ENCODE measurements at places on chromosomes 13 and 19.
A peak's percentile ranks its signal among the peaks of the same experiment; 100 is the strongest.

DNA sequence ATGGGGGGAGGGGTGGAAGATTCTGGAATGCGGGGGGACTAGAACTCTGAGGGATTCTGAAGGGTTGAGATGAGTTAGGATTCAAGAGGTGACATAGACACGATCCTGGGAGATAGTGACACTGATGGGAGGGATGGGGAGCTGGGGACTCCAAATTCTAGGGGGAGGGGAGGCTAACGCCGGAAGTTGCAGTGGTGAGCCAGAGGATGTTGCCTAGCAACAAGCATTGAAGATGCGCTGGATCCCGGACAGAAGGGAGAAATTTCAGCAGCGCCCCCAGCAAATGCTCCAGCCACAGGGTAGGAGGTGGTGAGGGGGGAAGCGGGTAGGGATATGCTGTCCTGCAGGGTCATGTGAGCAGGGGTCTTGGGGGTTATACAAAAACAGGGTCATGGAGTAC lies 6.9 kb upstream of the LTBP4 start:
- no peak for DNase-seq

DNA sequence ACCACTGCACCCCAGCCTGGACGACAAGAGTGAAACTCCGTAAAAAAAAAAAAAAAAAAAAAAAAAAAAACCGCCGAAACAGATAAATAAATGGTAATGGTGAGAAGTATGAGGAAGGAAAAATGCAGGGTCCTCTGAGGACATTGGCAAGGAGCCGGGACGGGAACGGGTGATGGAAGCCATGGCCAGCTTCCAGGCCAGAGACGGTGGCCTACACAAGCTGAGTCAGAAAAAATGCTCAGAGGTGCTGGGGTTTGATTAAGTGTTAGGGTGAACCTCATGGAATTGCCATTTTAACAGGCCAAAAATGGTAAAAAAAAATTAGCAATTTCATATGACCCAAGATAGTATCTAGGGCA lies 866 bp upstream of the ZSWIM4 start:
- DNase-seq: peak; percentile 88

- peak; percentile 14 for DNase-seq
Observed at GRCh38 chr19:34082289-34083077, 89.8 kb upstream of the LSM14A start.

DNA sequence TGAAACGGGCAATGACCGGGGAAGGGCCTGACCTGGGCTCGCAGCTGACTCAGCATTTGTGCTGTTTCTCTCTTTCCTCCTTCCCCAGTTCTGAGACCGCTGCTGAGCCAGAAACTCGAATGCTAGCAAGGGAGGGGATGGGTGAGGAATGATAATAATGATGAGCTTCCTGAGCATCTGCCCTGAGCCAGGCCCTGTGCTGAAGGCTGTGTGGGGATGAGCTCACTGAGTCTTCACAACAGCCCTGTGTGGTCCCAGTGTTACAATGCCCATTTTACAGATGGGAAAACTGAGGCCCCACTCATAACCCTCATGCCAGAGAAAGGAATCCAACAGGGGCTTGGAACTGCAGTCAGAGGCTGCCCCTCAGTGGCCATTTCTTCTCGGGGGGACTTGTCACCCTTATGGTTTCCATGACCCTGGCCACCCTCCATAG lies 8.1 kb downstream of the SULT2B1 start:
- no peak for DNase-seq

GRCh38 chr19:48023518-48023917 lies 20.4 kb downstream of the CABP5 start:
- no peak for DNase-seq

DNA sequence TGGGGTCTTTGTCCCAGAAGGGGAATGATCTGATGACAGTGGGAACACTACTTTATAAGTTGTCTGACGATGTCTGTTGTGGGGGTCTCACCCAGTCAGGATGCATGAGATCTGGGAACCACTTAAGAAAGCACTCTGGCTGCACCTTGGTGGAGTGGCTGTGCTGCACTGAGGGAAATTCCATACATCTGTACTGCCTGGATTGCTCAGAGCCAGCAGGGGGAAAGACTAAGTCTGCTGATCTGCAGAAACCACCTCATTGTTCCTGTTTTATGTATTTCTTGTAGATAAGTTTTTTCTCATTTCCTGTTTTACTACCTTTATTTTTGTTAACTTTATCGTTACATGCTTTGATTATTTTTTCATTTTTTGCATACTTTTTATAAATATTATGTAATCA lies 27.3 kb downstream of the ZNF430 start:
- no peak for DNase-seq

DNA sequence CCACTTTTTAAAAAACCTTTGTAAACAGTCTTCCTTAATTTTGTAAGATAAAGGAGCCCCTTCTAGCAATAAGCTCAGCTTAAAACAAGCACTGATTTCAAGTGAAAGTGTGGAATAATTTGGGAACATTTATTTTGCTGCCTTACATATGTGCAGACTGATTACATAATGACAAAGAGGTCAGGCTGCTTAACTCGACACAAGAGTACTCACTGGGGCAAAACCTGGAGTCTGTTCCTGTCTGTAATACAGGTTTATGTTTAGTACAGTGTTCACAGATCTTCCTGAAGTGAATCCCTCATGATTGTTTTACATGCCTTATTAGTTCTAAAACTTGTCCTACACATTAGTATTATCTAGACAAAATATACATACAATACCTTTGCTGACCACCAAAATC lies 609.8 kb downstream of the LMO7 start:
- DNase-seq: no peak

DNA sequence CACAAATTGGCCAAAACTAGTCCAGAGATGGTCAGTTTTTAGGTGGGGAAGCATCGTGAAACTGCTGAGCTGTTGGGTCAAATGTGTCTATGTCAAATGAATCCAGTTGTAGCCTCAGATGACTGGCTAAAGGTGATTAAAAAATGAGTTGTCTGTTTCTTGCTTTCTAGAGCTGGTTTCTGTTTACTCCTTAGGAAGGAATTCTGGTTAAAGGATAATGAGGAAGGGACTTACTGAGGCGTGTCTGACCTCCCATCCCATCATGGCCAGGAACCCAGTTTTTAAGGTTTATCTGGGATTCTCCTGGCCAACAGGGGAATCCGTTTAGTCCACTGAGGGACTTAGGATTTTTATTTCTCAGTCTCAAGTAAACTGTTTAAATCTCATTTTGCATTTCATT lies 256.5 kb downstream of the UQCRFS1 start:
- DNase-seq: no peak
